ENCODE measurements at places on chromosomes 12 and 14.
A peak's percentile ranks its signal among the peaks of the same experiment; 100 is the strongest.

- DNase-seq = no peak
Measured at GRCh38 chr12:87274594-87275245, 754.5 kb downstream of the C12orf50 start.

- DNase-seq = no peak
Measured at GRCh38 chr12:21751517-21751916, 23.0 kb downstream of the KCNJ8 start.

DNA sequence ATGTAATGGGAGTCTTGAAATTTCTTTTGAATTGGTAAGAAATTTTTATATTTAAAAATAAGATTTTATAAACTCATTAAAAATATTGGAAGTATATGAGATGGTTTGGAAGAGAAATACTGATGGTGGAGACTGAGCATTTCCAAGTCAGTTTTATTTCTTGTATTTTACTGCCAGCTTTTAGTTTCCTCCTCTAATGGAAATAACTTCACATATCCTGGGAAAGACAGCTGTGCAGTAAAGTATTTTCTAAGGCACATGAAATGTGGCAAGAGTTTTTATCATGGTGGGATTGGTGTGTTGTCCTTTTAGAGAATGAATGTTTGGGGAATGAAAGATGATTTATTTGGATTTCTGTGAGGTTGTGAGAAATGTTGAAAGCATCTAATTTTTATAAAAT, 346.9 kb upstream of the RGS6 start:
- DNase-seq = no peak

DNA sequence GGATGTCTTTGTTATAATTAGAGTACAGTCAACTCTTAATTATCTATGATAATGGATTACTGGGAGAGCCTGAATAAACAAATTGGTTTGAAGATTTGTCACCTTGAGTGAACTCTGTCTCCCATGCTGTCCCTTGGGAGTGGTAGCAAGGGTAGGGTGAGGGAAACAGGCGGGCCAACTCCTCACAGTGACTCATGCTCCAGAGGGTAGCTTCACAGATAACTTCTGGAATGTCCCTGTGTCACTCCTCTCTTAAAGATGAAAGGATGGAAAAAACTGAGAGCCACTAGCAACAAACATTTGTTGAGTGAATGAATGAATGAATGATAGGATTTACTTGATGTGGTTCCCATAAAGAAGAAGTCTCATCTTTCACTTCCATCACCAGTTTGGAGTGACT, 53.5 kb downstream of the RASSF9 start:
- DNase-seq = no peak

GRCh38 chr14:89598548-89599186, 181.6 kb upstream of the FOXN3 start:
- no peak for DNase-seq

- DNase-seq = no peak
Measured at GRCh38 chr12:54448344-54448743, 25.1 kb downstream of the GTSF1 start.

DNA sequence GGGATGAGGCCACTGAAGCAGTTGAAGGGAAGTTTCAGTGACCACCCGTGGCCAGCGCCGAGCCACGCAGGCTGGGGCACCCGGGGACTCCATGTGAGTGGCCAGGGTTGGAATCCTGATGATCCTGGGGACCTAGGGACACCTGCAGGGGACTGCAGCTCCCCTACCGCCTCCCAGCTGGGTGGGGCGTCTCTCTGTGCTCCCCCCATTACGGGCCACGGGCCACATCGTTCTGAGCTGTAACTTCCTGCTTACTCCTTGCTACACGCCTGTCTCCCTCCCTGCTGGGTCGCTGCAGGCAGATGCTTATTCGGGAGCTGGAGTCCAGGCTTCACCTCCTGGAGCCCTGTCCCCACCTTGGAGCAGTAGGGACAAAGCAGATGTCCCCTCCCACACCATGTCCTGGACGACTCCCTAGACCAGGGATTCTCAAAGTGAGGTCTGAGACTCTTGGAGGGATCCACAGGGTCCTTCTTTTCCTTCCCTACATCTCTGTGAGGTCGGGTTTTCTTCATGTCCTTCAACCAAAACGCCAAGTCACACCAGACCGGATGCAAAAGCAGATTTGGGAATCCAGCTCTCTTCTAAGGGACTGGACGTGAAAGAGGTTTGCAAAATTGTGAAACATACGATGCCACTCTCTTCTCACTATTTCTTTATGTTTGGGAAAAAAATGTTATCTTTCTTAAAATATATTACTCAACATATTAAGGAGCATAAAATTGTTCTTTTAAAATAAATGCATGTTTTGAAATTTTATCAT, 85.9 kb upstream of the NCOR2 start:
- DNase-seq = no peak

DNA sequence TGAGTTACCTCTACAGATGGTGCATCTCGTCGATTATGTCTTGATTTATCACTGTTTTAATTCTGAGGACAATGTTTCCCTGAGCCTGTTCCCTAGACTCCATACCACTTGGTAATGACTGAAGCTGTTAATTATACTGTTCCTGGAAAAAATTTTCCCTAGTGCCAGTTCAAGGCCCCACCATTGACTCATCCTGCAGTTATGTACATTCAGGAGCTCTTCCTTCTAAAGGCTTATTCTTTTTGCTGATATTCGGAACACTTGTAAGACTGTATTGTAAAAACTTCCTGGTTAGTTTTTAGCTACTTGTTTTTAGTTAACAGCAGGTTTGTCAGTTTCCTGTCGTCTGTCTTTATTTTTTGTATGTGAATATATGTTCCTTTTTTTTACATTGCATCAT, 30.4 kb upstream of the PPP2R5E start:
- DNase-seq = no peak

DNA sequence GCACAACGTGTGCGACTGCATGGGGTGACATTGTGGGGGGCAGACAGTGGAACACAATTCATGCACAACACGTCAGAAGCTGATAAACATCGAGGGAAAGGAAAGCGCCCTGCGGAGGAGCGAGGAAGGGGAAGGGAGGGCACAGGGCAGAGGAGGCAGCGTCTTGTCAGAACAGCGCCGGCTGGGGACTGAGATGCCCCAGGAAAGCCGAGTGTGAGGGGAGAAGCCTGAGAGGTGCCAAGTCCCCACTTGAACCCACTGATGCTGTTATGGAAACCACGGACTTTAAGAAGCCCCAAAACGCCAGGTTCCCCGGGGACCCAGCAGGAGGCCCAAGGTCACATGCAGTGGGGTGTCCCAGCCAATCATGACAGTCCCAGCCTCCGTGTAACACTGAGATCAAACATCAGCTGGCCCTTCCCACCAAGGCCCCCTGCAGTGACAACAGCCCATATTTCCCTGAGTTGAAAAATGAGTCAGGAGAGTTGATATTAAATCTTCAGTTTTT, 70.0 kb downstream of the GALNT9 start:
- DNase-seq = no peak

- no peak for DNase-seq
Measured at GRCh38 chr14:73723797-73724661, 9.8 kb upstream of the PNMA1 start.

GRCh38 chr12:9674226-9674590, 4.7 kb downstream of the CLEC2D start:
- no peak for DNase-seq

- DNase-seq = no peak
Measured at GRCh38 chr14:54174457-54174856, 217.8 kb upstream of the BMP4 start.

DNA sequence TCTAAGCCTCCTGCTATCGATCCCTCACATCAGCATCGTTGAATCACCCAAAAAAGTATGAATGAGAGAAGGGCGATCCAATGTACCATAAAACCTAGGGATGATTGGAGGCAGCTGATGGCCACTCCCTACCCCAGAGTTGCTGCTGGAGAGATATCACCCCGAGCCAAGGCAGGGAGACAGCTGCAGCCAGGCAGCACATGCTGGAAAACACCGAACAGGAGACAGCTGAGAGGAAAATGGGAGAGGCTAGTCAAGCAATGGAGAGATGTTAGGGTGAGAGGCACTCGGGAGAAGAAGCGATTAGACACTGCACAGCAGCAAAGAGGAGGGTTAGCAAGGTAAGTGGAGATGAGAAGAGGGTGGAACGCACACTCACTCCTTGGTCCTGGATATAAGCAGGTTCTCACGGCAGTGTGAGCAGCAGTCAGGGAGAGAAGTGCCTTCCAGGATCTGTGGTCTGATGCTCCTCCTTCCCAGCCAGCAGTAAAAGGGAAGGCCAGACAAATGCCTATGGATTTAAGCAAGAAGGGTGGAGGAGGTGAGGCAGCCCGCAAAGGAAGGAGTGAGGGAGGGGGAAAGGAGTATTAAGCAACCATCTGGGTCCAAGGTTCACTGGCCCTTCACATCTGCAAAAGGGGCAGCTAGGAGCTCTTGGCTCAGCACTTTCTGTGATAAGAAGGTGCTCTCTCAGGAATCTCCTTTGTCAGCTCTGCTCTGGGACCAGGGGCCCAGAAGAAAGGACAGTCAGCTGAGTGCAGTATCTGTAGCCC, at the start of gene SLC7A7:
Gene SLC7A7, minus strand, starts transcription at position 495 of the 773 bp plus-strand sequence. CDS start 2,037 bp downstream, outside the sequence.
- no peak for DNase-seq

- no peak for DNase-seq
Measured at GRCh38 chr14:97164021-97164420, 366.8 kb downstream of the VRK1 start.

- no peak for DNase-seq
Measured at GRCh38 chr14:60775296-60775695, 40.7 kb downstream of the MNAT1 start.

DNA sequence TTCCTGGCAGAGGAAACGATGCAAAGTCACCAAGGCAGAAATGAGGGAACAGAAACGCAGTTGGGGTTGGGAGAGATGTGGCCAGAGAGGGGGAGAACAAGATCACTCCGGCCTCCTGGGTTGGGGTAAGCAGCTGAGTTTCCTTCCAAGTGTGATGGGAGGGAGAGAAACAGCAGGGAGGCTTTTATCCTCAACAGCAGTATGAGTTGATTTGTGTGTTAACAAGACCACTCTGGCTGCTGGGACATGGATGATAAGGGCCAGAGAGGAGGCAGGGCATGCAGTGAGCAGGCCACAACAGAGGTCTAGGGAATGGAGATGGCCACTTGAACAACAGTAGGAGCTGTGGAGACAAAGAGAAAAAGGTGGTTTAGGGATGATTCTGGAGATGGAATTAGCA, 66.8 kb downstream of the GLRX5 start:
- peak; percentile 30 for DNase-seq

GRCh38 chr12:124388679-124389137, 93.8 kb downstream of the RFLNA start:
- no peak for DNase-seq

DNA sequence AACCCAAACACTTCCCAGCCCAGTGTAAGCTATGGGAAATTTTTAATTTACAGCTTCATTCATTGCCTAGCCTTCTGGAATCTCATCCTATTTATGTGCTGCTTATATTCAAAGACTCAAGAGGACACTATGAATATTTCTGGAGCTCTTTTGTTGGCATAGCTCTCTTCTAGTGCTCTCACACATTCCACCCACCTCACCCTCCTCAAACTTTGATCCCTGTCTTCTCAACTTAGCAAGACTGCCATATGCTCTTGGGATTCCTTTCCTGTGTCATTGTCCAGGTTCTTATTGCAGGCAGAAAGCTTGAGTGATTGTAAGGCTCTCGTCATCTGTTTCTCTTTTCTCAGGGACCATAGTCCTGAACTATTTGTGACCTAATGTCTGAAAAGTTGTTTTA, 18.0 kb upstream of the NKX2-1 start:
- DNase-seq = no peak

GRCh38 chr12:123488539-123489230, 30.7 kb downstream of the SNRNP35 start:
- DNase-seq = no peak

DNA sequence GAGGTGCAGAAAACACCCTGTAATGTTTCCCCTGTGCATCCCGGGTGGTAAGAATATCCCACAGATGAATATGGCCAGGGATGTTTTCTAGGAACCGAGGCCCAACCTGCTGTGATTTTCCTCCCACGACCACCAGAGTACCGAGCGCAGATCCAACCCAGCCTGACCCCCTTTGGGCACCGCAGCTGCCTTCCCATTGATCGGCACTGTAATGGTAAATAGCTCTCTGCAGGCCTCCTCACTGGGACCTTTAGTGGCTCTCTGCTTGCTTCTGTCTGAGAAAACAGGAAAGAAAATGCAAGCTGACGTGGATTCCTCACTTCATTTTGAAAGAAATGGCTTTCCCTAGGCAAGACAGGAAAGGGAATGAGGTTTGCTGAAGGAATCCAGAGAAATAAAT, 2.4 kb upstream of the RAB15 start:
- no peak for DNase-seq

GRCh38 chr12:32583534-32583933, 95.6 kb upstream of the DNM1L start:
- no peak for DNase-seq

DNA sequence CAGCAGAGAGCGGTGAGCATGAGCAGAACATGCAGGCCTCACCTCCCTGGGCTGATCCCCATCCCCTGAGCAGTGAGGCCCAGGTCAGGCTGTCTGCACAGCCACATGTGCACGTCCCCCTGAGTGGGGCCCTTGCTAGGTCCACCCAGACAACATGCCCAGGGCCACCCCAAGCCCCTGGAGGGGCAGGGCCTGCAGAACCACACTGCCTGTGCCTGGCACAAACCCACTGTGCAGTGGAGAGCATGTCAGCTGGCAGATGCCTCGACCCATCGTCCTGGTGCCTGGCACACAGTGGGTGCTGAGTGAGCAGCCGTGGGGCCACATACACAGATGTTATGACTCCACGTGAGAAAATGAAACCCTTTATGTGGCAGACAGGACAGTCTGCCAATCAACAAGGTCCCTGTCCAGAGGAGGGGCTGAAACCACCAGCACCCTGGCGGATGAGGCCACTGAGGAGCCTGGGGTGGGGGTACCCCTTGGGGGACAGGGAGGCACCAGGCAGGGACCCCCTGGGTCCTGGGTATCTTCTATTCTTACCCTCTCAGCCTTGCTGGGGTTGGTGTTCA, 8.3 kb downstream of the ANHX start:
- DNase-seq = no peak

DNA sequence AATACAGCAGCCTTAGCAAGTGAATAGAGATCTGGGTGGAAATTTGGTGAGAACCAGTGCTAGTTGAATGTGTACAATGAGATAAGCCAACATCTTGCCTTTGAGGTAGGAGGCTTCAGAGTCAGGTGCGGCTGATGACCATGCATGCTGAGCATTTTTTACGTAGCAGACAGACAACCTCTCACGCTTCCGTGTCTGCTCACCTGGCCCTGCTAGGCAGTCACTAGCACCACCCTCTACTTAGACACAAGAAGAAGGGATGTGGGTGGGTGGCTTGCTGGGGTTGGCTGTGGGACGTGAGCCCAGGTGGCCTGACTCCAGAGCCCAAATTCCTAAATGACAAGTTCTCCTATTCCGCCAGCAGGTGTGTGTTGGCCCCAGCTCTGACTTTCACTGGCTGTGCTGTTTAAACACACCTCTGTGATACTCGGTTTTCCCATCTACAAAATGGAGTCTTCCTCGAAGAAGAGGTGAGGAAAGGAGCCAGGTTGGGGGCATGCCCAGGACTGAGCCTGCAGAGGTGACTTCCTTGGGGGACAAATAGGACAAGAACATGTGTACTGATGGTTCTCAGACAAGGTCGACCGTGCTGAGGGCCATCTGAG, 57.8 kb upstream of the BCL11B start:
- no peak for DNase-seq

Measured in NCI-H187 treated with DMSO at 0.1 percent for 48 hours (cell line).